ENCODE measurements at places on chromosomes 11 and 22.

DNA sequence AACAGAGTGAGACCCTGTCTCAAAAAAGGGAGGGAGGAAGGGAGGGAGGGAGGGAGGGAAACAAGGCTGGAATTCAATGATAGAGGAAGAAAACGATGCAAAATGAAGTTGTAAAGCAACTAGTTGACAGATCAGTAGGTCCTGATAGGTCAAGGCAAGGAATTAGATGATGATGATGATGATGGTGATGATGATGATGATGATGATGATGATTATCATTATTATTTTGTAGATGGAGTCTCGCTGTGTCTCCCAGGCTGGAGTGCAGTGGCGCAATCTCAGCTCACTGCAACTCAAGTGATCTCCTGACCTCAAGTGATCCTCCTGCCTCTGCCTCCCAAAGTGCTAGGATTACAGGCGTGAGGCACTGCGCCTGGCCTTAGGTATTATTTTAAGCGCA, 11.3 kb upstream of the L3MBTL2 start:
- peak; percentile 17 for DNase-seq

DNA sequence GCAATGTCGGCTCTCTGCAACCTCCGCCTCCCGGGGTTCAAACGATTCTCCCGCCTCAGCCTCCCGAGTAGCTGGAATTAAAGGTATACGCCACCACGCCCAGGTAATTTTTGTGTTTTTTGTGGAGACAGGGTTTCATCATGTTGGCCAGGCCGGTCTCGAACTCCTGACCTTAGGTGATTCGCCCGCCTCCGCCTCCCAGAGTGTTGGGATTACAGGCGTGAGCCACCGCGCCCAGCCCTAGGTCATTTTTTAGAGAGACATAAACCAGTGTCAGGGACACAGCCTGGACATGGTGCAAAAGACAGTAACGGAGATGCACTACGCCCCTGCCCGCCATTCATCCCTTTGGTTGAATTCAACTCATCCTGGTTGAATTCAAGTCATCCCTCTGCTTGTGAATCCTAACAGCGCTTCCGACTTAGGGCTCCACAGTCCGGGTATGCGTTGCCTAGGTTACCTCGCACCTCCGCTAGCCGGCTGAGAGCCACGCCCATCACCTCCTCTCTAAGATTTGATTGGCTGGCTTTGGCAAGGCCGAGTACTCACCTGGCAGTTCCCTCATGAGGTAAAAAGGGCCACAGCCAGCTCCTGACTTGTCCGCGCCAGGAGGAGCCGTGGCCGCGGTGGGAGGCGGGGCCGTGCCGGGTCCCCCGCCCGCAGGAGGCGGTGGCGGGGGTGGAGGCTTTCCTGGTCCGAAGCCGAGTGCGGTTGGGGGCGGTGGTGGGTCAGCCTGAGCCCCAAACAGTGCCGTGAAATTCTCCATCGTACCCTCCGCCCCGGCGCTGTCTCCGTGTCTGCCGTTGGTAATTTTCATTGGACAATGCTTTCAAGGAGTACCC, at the start of gene MED19:
MED19 (minus strand) TSS at position 802 of the 842 bp plus-strand sequence; CDS start at position 766, 36 bp downstream.
- DNase-seq = peak; percentile 94

DNA sequence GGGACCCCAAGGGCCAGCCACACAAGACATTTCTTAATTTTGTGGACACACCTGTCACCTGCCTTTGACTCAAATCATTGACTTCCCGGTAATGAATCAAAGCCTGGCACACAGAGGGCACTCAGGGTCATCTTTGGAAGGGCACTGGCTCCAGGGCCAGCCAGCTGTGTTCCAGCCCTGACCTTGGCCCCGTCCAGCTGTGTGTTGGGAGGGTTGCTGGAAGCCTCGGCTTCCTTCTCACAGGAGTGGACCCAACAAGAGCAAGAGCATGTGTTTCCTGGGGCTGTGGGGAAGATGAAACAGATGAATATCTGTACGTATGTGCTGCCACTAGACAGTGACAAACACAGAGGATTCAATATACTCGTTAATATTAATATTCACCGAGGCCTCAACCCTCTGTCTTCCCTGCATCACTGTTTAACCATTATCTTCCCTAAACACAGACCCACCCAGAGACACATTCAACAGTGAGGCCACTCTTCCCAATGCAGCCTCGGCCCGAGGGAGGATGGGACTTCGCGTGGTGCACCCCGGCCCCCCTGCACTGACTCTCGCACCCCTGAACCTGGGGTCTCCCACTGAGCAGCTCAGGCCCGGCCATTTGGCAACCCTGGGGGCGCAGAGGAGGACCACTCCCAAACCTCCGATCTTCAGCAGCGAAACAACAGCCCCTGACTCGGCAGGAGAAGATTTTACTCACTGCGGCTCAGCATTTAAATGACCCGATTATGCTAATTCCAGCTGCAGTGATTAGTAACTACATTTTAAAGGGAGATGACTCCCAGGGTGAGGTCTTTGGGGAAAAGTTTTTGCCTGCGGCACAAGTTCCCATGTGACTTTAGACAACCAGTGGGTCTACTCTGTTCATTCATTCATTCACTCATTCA, 45.7 kb downstream of the PHF21B start:
- no peak for DNase-seq

DNA sequence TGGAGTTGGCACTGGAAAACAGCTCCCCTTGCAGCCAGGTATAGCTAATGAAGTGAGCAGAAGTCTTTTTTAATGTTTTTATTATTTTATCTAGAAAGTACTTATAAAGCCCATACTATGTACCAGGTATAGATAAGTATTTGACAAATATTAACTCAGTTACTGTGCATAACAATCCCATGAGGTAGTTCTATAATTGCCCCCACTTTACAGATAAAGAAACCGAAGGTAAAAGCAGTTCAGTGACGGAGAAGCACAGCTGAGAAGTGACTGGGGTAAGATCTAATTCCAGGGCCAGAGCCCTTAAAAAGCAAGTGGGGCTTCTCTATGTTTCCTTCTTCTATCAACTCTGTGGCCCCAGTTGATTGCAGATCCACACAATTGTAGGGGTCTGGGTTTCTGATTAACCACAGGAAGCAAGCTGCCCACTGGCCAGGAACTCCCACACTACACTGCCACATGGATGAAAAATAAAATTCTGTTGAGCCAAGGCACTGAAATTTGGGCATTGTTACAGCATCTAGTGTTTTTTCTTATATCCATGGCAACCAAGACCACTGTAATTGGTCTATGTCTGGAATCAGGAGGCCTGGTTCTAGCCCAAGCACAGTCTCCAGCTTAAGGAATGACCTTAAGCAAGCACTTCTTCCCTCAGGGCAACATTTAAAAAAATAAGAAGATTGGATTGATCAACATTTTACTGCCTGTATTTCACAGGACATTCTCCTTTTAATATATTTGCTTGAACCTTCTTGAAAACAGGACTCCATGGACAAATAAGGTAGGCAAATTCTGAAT, 55.3 kb upstream of the TEAD1 start:
- no peak for DNase-seq
